ENCODE measurements at places on chromosomes 12 and 14. TPM values are rescaled to one million over a fixed set of nuclear protein-coding genes. Genes with fewer than 3 reads are reported as not detected.

DNA sequence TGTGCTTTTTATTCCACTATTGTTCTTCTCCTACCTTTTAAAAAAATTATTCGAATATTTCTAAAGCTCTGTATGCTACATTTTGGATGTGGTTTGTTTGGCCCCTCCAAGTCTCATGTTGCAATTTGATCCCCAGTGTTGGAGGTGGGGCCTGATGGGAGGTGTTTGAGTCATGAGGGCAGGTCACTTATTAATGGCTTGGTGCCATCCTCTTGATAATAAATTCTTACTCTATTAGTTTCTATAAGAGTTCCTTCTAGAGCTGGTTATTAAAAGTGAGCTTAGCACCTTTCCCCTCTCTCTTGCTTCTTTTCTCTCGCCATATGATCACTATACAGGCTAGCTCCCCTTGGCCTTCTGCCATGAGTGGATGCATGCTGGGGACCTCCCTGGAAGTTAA, 445.6 kb upstream of the PDE3A start:
- no peak for DNase-seq
- H3K4me1 ChIP-seq = no peaks in the 10 kb centered on the region
- H3K36me3 ChIP-seq = no peaks in the 10 kb centered on the region
- no peak overlapping the region for H3K27ac ChIP-seq

DNA sequence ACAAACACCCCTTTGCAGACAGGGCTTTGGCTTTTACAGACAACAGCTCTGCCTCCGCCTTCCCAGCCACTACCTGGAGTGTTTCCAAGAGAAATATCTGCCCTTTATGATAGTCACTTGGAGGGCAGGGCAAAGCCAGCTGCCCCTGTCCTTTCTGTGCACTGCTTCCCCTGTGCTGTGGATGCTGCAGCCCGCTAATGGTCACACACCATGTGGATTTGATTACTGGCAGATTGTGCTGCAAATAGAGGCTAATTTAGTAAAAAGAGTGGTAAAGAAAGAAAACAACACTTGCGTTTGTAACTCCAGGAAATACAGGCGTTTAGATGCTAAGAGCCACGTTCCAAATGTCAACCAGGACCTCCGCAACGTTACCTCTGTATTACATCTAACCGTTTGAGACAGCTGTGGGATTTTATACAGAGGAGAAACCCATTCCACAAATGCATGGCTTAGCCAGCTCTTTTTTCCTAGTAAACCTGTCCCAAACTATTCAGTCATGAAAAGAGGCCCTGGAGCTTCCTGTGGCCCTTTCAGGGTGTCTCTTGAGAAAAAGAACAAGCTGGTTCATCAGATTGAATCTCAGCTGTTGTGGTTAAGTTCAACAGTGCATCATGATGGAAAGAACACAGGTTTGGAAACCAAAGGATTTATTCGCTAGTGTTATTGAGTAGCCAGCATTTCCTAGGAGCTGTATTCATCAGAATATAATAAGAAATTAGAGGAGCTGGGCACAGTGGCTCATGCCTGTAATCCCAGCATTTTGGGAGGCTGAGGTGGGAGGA, 30.1 kb upstream of the PWP1 start:
- H3K27ac ChIP-seq = no peak overlapping the region
- no peak for DNase-seq
- no peaks in the 10 kb centered on the region for H3K27me3 ChIP-seq
- no peaks in the 10 kb centered on the region for H3K36me3 ChIP-seq
- no peak overlapping the region for H3K4me3 ChIP-seq

- H3K36me3 ChIP-seq = peaks cover 1% of the 10 kb centered on the region
- H3K27me3 ChIP-seq = no peaks in the 10 kb centered on the region
- H3K27ac ChIP-seq = peak overlapping the region; percentile 80
- peak overlapping the region; percentile 69 for H3K4me3 ChIP-seq
- no peak for DNase-seq
Measured at GRCh38 chr12:42326541-42327226, 717 bp downstream of the PPHLN1 start.

- H3K4me1 ChIP-seq = no peaks in the 10 kb centered on the region
- H3K27me3 ChIP-seq = no peaks in the 10 kb centered on the region
- H3K36me3 ChIP-seq = no peaks in the 10 kb centered on the region
- H3K4me3 ChIP-seq = no peak overlapping the region
Measured at GRCh38 chr12:131589221-131589897, 121.5 kb upstream of the SFSWAP start.

GRCh38 chr12:111411185-111411764, 5.6 kb downstream of the SH2B3 start:
- H3K4me3 ChIP-seq = no peak overlapping the region
- peaks cover 68% of the 10 kb centered on the region for H3K4me1 ChIP-seq
- no peak for DNase-seq
- H3K27me3 ChIP-seq = no peaks in the 10 kb centered on the region

GRCh38 chr12:91203610-91204009, 21.0 kb upstream of the DCN start:
- no peak for DNase-seq
- no peaks in the 10 kb centered on the region for H3K36me3 ChIP-seq
- H3K27me3 ChIP-seq = no peaks in the 10 kb centered on the region
- no peak overlapping the region for H3K4me3 ChIP-seq

DNA sequence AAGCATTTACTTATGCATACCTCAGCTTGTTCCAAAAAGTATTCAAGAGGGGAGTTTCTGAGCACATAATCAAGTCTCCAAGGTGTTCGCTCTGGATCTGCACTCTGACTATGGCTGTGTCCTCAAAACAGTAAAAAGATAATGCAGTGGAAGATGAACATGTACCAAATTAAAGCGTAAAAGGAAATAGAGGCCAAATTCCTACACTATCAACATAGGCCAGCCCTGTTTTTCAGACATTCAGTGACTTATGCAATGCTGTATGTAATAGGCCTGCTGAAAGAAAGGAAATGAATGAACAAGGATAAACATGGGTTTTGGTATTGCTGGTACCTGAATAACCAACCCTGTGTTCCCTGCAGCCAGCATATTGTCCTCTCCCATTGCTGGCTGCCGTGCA, 115.7 kb downstream of the SAMD4A start:
- no peak overlapping the region for H3K27ac ChIP-seq
- H3K4me1 ChIP-seq = no peaks in the 10 kb centered on the region
- H3K27me3 ChIP-seq = no peaks in the 10 kb centered on the region
- no peak for DNase-seq
- H3K36me3 ChIP-seq = no peaks in the 10 kb centered on the region
- no peak overlapping the region for H3K4me3 ChIP-seq

- no peaks in the 10 kb centered on the region for H3K4me1 ChIP-seq
- no peak overlapping the region for H3K4me3 ChIP-seq
- no peak overlapping the region for H3K27ac ChIP-seq
- H3K27me3 ChIP-seq = no peaks in the 10 kb centered on the region
- no peak for DNase-seq
- no peaks in the 10 kb centered on the region for H3K36me3 ChIP-seq
Measured at GRCh38 chr14:83746336-83746735, 1783.6 kb upstream of the FLRT2 start.

- no peak for DNase-seq
- H3K4me1 ChIP-seq = no peaks in the 10 kb centered on the region
- H3K36me3 ChIP-seq = no peaks in the 10 kb centered on the region
- no peak overlapping the region for H3K27ac ChIP-seq
Measured at GRCh38 chr14:99566009-99566389, 38.0 kb downstream of the CCDC85C start.

DNA sequence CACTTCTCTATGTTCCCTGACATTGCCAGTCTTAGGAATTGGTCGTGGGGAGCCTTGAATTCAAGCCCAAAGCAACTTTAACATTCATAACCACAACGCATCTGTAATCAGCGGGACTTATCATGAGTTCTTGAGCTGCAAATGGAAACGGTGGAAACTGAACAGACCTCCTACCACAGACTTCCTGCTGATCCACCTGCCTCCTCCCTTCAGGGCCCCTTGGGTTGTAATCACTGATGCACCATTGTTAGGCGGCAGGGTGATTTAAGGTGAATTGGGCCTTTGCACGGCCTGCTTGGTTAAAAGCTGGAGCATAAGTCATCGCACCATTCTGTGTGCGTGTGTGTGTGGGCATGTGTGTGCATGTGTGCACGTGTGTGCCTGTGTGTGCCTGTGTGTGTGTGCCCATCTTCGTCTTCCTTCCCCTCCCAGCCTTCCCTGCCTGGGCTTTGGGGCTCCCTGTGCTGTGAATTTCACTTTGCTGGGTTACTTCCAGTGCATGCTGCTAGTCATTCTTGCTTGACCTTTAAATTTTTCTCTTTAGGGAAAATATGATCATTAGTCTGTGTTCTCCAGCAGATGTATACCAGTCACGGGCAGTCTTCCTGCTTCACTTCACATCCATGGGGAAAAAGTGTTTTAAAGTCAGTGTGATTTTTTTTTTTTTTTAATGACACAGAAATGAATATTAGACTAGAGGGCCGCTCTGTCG, 29.1 kb downstream of the CHST11 start:
- peak overlapping the region; percentile 22 for H3K27ac ChIP-seq
- H3K27me3 ChIP-seq = no peaks in the 10 kb centered on the region
- no peaks in the 10 kb centered on the region for H3K36me3 ChIP-seq
- H3K4me3 ChIP-seq = peak overlapping the region; percentile 39
- H3K4me1 ChIP-seq = peaks cover 79% of the 10 kb centered on the region
- peak; percentile 65 for DNase-seq

DNA sequence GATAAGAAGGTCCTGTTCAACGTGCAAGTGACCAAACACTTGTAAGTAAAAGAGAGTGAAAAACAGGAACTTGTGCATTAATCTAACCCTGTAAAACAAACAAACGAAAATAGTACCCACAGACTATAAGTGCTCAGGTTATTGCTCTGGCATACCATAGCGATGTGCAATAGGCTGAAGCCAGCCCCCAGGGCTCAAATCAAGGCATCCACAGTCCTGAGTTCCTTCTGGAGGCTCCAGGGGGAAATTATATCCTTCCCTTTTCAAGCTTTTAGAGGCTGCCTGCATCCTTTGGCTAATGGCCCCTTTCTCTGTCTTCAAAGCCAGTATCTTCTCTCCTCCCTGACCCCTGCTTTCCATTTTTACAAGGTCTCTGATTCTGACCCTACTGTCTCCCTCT, 8.1 kb upstream of the CMAS start:
- H3K4me3 ChIP-seq = no peak overlapping the region
- no peaks in the 10 kb centered on the region for H3K27me3 ChIP-seq
- DNase-seq = no peak
- H3K36me3 ChIP-seq = no peaks in the 10 kb centered on the region

- no peaks in the 10 kb centered on the region for H3K27me3 ChIP-seq
- DNase-seq = peak; percentile 15
- H3K4me1 ChIP-seq = peaks cover 56% of the 10 kb centered on the region
- H3K36me3 ChIP-seq = peaks cover 24% of the 10 kb centered on the region
- peak overlapping the region; percentile 72 for H3K27ac ChIP-seq
- H3K4me3 ChIP-seq = no peak overlapping the region
Measured at GRCh38 chr12:108570743-108571608, 8.6 kb downstream of the ISCU start.

- H3K27me3 ChIP-seq = no peaks in the 10 kb centered on the region
- H3K4me3 ChIP-seq = no peak overlapping the region
- no peak for DNase-seq
- H3K36me3 ChIP-seq = no peaks in the 10 kb centered on the region
- H3K27ac ChIP-seq = no peak overlapping the region
Measured at GRCh38 chr12:87585882-87586557, 443.2 kb downstream of the C12orf50 start.

The CLEC14A gene
- not detected for total RNA-seq
